ENCODE measurements at places on chromosomes 12 and 14.

GRCh38 chr12:5908251-5908650, 36.8 kb downstream of the ANO2 start:
- DNase-seq = no peak

- peak; percentile 12 for DNase-seq
Measured at GRCh38 chr14:90551070-90551704, 154.4 kb downstream of the CALM1 start.

DNA sequence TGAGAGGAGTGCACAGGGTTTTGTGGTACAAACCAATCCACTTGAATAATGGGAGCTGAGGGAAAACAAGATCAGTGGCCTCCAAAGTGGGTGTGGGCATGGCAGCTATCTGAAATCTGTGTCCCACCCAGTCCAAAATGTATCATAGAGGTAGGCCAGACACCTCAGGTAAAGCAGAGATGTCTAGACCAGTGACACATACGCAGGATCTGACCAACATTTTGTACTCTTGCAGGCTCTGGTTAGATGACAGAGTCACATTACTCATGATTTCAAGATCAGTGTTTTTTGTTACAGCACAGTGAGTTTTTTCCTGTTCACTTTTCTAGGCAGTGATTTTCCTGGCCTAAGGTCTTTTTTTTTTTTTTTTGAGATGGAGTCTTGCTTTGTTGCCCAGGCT, 211.8 kb downstream of the PCNX1 start:
- DNase-seq = no peak

- DNase-seq = no peak
Measured at GRCh38 chr14:88516861-88517357, 37.9 kb downstream of the PTPN21 start.

- no peak for DNase-seq
Measured at GRCh38 chr14:77502109-77502782, 3.6 kb upstream of the ISM2 start.

DNA sequence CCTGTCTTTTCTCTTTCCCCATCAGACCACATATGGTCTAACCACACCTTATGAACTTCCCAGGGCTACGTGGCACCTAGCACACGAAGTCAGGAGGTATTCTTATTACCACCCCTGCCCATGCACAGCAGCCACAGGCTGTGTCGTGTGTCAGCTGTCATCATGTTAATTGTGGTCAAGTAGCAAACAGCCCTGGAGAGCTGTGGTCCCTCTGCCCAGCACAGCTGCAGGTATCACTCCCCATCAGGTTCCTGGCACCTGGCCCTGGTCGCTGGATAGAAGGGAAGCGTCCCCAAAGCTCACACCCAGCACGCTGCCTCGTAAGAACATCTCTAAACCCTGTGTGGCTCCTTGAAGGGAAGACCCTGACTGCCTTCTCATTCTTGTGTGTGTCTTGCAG, 45.4 kb downstream of the CLMN start:
- DNase-seq = no peak

DNA sequence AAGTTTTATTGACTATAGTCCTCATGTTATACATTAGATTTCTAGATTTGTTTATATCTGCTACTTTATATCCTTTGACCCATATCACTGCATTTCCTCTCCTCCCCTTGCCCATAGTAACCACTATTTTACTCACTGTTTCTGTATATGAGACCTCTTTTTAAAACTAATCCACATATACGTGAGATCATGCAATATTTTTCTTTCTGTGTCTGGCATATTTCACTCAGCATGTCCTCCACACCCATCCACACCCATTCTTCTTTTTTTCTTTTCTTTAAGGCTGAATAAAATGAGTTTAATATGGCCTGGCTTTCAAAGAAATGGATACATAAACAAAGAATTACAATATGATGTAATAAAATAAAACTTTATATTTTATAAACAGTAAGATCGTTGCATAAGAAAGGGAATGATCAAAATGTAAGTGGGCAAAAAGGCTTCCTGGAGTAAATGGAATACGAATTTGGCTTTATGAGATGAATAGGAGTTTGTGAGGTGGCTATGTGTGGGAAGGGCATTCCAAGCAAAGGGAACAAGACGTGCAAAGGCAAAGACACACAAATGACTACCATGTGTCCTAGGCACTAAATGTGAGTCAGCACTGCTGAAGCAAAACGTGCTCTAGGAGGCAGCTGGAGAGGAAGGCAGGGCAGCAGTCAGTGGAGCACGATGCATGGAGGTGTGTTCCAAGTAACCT, 53.2 kb upstream of the HIF1A start:
- no peak for DNase-seq

GRCh38 chr14:99679996-99680395, 4.1 kb upstream of the CYP46A1 start:
- no peak for DNase-seq

DNA sequence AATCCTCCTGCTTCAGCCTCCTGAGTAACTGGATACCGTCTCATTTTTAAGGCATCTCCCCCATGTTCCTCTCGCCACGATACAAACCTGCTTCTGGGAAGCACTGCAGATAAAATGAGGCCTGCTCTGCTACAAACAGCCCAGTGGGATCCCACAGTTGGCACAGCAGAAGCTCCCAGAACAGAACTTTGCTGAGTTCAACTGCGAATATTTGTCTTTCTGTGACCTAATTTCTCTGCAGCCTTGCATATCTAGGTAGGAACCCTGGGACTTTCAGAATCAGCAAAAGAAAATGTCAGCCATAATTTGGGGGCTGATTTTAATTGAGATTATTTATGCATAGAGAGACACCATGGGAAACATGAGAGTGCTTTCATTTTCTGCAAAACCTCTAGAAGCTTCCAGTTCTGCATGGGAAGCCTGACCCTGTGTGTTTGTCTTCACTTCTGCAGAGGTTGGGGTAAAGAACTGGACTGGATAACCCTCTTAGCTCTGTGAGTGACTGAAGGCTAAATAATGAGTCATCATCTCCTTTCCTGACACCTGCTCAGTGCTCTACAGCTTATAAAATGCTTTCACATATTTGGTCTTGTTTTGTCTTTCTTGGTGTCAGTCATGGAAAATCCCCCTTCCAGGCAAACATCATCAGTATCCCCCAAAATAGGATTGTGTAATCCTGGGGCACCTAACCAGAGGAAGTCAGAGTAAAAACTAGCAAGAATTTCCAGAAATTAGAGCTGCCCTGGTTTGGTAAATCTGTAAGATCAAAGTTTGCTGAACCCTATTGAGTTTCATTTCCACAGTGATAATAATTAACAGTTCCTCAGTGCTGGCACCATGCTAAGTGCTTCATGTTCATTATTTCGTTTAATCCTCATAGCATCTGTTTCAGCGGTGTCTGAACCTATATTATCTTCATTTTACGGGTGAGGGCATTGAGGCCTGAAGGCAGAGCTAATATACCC, 185.8 kb downstream of the SLC15A4 start:
- DNase-seq = no peak

DNA sequence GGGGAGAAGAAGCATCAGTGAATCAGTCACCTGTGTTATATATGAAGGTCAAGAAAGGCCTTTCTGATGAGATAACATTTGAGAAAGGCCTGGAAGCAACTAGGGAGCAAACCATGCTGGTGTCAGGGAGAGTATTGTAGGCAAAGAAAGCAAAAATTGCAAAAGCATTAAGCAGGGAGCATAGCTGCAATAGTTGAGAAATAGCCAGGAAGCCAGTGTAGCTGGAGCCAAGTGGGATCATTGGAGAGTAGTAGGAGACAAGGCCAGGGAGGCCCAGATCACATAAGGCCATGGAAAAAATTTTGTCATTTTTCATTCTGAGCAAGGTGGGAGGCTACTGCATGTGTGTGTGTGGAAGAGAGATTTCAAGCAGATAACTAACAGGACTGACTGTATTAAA, 18.8 kb upstream of the MAGOHB start:
- no peak for DNase-seq

- no peak for DNase-seq
Measured at GRCh38 chr14:41299924-41300323, 306.8 kb upstream of the LRFN5 start.

- DNase-seq = no peak
Measured at GRCh38 chr12:71431991-71432390, 7.6 kb upstream of the LGR5 start.

GRCh38 chr12:106855221-106855758, 80.8 kb downstream of the RIC8B start:
- no peak for DNase-seq

DNA sequence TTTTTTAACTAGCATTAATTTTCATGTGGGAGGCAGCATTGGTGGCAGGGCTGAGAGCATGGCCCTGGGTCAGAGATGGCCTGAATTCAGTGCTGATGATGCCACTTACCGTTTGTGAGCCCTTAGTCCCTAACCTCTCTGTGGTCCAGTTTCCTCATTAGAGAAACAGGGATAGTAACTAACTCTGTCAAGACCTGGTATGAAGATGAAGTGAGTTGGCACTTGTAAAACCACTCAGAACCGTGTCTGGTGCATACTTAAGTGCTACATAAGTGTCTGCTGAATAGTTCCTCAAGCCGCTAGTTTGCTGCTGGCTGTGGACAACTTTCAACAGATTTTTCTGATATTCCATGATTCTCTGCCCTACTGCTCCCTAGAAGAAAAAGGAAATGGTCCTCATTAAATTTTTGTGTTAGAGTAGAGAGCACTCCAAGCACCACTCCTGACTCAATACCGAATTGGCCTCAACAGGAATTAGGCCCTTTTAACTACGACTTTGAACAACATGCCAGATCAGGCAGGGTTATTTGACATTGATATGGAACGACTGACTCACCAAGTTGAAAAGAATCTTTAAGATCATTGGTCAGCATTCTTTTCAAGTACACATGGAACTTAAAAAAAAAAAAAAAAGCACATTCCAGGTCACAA, 250.2 kb downstream of the ANO2 start:
- DNase-seq = no peak

DNA sequence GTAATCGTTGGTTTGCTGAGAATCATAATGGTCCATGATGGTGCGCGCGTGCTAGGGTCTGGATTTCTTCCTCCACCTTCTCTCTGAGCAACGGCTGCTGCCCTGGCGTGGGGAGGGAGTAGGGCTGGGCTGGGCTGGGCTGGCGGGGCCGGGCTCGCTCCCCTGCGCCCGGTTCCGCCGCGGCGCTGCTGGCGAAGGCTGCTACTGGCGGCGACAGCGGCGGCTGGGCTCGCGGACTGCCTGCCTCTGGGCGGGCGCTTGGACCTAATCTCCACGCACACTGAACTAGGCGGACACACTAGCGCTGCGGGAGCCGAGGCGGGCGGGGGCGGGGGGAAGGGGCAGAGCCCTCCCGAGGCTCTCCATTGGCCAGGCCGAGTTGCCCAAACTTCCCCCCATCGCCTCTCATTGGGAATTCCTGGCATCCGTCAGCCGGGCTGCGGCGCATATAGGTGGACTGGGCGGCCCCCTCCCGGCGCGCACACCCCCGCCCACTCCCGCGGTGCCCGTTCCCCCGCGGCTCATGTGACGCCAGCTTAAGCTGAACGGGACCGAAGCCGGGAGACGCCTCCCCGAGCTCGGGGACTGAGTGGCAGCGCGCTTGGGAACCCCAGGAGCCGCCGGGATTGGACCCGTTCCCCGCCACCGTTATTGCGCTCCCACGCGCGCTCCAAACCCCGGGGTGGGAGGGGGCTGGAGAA, at the start of gene ACTN1:
Gene ACTN1, minus strand, starts transcription at position 282 of the 701 bp plus-strand sequence. Its CDS starts 246 bp downstream, at position 36.
- DNase-seq = peak; percentile 94

GRCh38 chr12:19323805-19324204, 115.5 kb upstream of the AEBP2 start:
- DNase-seq = no peak

DNA sequence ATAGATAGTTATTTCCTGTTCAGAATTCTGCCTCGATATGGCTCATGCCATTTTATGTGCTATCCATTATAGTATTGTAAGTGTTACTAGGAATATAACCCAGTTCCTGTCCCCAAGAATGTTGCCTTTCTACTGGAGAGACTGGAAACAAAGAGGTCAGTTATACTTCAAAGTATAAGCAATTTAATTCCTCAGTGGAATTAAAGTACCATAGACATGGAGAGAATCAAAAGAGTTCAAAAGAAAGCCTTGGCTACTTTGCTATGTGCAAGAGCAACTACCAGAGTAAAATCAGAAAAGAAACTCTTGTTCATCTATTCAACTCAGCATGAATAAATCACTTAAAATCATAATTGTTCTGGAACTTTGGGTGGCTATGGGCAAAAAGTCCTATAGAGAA, 173.2 kb upstream of the EEA1 start:
- DNase-seq = no peak

DNA sequence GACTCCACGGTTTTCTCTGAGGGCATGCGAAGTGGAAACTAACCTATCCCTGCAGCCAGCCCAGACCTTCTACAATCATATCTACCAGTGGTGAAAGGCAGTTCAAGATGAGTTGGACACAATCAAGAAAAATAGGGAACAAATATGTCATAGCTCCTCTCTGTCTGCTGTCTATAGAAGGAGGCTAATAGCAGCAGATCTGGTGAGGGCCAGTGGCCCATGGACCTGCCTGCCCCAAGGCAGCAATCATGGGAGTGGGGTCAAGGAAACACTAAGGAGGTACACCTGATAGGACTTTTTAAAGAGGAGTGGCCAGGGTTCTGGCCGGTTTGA, 149.5 kb downstream of the PRKCH start:
- DNase-seq = no peak

- no peak for DNase-seq
Measured at GRCh38 chr14:23182372-23183157, 895 bp downstream of the SLC7A8 start.

DNA sequence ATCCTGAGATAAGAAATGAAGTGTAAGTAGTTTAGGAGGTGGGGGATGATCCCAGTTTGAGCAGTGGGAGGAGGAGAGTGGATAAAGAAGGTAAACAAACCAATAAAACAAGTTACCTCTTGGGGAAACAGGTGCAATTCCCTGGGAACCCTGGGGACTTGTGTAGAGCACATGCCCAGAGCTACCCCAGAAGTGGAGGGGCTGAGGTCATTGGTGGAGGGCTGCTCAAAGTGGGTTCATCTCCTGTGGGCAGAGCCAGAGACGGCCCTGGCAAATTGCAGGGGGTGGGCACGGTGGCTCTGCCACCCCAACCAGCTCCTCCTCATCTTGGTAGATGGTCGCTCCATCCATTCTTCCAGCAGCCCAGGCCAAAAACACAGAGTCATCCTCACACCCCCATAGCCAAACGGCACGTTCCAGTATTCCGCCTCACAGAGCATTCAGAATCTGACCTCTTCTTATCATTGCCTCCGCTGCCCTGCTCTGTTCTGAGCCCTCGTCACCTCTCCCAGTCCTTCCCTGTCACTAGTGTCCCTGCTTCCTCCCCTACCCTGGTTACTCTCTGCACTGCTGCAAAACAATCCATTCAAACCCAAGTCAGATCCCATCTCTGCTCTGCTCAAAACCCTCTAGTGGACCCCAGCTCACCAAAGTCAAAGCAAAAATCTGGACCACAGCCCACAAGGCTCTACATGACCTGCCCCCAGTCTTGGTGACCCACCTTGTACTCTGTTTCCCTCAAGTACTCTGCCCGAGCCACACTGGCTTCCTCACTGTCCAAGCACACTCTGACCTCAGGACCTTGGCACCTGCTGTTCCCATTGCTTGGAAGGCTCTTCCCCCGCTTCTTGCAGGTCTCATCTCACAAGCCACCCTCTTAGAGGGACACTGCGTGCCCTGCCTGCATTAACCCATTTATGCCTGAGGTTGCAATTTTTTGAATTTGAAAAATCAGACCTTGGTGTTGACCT, 5.5 kb downstream of the CYP46A1 start:
- DNase-seq = no peak

- peak; percentile 35 for DNase-seq
Measured at GRCh38 chr12:89225808-89226411, 126.4 kb downstream of the DUSP6 start.

GRCh38 chr12:39905152-39905551, 200.7 kb downstream of the SLC2A13 start:
- peak; percentile 1 for DNase-seq
